ENCODE measurements at places on chromosomes 2 and 18.

DNA sequence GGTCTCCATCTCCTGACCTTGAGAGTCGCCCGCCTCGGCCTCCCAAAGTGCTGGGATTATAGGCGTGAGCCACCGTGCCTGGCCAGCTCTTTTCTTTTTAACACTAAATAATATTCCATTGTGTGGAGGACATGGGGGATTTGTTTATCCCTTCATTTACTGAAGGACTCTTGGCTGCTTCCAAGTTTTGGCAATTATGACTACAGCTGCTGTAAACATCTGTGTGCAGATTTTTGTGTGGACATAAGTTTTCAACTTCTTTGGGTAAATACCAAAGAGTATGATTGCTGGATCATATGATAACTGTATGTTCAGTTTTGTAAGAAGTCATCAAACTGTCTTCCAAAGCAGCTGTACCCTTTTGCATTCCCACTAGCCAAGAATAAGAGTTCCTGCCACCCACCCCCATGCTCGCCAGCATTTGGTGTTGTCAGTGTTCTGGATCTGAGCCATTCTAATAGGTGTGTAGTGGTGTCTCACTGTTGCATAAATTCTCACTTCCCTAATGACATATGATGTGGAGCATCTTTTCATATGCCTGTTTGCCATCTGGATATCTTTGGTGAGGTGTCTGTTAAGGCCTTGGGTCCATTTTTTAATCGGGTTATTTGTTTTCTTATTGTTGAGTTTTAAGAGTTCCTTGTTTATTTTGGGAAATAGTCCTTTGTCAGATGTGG, 52.2 kb downstream of the TNFRSF11A start:
- DNase-seq: no peak

- no peak for DNase-seq
Measured at GRCh38 chr18:67290421-67290820, 226.1 kb downstream of the DSEL start.

- DNase-seq: no peak
Measured at GRCh38 chr2:9737053-9737875, 106.0 kb upstream of the TAF1B start.

DNA sequence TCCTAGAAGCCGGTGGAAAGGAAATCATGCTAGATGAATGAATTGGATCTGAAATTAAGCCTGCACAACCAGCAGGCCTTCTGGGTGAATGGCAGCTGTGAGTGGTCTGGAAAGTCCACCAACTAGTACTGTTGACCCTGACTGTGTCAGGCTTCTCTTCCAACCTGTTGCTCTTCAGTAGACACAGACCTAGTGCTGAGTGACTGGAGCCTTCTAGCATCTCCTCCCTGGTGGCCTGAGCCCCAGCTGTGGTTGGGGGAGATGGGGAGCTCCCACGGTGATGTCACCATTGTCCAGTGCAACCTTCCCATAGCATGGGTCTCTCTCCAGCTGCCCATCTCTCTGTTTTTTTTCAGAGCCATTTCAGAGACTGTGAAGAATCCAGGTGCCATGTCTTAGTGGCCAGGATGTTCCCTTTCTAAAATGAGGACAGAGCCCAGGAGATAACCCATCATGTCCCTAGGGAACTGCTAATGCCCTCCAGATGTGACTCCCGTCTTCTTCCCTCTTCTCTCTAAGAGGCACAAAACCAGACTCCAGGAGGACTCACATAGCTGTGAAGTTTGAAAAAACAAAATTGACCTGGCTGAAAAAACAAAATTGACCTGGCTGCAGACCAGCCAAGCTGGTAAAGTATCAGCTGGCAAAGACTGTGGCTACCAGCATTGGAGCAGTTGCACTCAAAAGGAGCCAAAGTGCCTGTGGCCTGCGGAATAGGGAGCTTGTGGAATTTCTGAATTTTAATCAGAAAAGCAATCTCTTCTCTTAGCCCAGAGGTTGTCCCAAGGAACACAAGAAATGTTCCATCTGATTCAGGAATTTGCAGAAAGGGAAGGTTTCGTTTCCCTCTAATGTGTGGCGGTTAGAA, 67.4 kb upstream of the RPL31 start:
- DNase-seq: no peak

DNA sequence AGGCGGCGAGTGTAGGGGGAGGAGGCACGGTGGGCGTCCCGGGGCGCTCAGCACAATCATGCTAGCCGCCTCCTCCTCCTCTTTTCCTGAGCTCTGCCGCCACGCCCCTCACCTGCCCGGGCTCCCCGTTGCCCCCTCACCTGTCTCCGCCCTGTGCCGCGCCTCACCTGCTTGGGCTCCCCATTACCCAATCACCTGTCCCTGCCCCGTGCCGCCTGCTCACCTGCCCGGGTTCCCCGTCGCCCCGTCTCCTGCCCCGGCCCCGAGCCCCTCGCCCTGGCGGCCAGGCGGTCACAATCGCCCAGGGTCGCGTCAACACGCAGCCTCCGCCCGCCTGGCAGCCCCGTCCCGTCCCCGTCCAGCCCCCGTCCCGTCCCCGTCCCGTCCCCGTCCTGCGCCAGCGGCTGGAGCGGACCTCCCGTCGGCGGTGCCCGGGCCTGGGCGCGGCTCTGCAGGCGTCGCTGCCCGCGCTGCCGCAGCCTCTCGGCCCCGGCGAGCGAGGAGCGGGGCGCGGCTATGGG, at the start of gene DCDC2C:
Gene DCDC2C, plus strand, starts transcription at position 340 of the 521 bp plus-strand sequence. Its CDS starts 177 bp downstream, at position 517.
- no peak for DNase-seq

GRCh38 chr2:240946046-240946445, 39.9 kb downstream of the CROCC2 start:
- DNase-seq: no peak

DNA sequence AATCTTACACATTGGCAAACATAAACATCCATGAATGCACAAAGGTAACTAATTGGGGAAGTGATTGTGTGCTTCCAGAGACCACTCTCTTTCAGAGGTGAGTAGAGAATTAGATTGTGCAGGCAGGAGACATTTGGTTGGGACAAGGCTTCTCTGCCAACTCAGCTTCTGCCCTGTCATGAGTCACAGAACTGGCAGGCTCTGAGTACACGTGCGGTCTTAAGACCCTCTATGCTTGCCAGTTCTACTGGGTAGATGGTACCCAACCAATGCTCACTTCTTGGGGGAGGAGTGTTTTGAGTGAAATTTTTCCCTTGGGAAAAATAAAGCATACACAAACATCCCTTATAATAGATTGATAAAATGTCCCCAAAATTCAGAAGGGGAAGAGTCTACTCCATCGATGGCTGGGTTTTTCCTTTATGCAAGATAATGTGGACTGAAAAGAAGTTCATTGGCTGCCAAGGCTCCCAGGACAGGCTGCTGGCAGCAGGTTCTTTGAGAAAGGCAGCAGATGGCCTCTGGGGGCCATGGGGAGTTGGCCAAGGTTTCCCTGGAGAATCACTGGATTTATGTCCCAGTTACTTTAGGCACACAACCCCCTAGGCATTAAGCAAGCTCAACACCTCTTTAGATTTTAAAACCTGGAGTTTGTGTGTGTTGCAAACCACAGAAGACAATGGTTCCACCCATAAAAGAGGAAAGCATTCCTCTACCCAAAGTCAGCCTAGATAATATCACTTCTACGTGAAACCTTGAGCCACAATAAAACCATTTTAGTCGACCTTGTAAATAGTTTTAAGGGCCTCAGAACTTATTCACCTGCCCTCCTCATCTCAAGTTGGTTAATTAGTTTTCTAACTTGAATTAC, 417.0 kb downstream of the TXNL1 start:
- no peak for DNase-seq

GRCh38 chr18:50113726-50114125, 81.2 kb downstream of the MYO5B start:
- DNase-seq: no peak

DNA sequence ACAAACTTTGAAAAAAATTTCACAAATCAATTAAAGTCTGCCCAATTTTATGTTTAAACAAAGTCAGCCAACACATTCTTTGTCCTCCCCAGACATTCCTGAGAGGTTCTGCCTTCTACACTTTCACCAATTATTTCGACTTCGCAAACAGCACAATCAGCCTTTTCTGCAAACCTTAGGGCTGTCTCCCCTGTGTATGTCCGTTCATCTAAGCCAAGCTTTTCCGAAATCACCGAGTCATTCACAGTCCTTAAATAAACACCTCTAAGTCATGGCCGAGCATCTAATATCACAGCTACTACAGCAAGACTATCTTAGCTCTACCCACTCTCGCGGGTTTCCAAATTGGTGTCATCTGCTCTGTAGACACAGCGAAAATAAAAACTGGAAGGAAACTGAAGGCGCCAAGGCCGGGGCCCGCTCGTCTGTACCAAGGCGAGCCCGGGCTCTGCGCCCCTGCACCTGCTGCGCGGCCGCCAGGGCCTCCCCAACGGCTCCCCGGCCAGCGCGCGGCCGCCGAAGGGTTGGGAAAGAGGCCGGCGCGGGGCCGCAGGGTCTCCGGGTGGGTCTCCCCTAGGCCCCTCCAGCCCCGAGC, 730 bp downstream of the ODC1 start:
- no peak for DNase-seq

DNA sequence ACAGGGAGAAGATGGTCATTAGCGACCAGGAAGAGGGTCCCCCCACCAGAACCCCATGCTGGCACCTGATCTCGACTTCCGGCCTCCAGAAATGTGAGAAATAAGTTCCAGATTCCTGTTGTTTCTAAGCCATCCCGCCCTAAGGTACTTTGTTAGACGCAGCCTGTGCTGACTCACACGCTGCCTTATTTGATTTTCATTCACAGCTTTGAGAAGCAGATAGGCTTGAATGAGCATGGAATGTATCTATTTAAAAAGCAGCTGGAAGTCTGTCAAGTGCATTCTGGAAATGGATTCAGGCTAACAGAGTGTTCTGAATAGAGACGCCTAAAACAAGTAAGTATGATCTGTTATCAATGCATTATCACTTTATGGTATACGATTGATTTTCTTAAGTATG, 8.3 kb upstream of the IL1R2 start:
- peak; percentile 56 for DNase-seq

GRCh38 chr2:185473838-185474237, 264.8 kb upstream of the FSIP2 start:
- DNase-seq: no peak
